ENCODE measurements at places on chromosomes 11 and 22.

DNA sequence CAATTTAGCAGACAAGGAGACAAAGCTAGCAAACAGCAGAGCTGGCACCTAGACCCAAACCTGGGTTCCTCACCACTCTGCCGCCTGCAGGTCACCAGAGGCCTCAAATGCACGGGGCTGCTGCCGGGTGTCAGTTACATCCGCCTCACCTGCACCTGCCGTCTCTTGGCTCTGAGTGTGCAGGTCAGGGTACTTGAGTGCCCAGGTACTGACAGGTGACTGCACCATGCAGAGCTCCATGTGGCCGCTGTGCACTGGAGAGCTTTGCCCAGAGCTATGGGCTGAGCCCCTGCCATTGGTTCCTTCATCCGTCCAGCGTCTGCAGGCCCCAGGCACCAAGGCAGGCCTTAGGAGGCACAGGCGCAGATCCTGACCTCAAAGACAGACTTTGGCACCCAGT, 35.0 kb downstream of the PDGFB start:
- no peak for DNase-seq

DNA sequence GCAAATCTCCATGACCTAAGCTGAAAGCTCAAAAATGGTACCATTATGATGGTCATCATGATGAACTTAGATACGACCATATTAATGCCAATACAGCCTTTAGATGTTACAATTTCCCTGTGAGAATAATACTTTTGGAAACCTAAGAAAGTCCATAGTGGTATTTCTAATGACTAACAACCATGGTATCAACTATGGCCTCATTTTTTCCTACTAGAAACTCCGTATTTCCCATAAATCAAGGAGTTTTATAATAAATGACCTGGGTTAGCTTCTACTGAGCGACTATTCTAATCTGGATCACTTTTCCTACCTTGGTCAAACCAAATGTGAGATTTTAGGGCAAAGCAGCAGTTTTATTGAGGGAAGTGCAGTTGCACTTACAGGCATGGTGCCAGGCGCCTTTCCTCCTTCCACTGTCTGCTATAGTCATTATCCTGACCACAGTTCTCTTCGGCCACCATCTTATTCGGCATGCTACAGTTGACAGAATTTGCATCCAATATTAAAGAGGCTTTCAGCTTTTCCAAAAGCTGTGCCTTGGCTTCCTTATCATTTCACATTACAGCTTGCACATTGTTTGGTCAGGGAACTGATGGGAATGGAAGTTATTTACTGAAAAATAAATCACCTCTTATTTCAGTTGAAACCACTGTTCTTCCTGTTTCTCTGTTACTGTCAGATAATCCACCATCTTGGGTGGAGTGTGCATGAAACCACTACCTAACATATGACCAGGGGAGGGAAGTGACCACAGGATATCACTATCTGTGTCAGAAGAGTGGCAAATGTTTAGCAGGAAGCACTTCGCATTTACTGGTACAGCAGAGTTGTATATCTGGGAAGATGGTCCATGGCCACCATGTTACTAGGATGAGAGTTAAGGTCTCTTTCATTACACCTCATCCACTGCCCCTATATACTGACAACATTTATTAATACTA, 74.5 kb upstream of the PICALM start:
- no peak for DNase-seq

- DNase-seq, result no peak
These were observed 20.7 kb downstream of the SLN start for GRCh38 chr11:107691000-107691750.

DNA sequence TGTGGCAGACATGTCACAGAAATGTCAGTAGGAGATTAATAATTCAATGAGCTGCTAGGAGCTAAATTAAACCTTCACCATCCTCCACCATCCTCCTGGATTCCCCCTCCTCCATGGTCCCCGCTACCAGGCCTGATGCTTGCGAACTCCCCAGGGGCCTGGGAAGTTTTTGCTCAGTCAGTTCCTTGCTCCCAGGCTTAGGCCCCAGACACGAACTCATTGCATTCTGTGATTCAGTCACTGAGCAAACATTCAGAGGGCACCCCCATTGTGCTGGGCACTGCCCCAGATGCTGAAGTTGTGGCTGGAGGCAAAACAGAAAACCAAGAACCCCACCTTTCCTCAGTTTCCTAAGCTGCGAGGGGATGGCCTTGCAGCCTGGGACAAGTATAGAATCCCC, 14.3 kb downstream of the NPTXR start:
- DNase-seq, result no peak

Data from amygdala (tissue), 56 donors.